T-helper 1 cell treated with Interleukin-12 subunit alpha and Interleukin-12 subunit beta and Interleukin-4 antibody, amounts not matched to agents 30 ng/mL and 1 ng/mL, for 36 hours (primary cell): ENCODE measurements at places on chromosomes 1 and 21. TPM values are rescaled to one million over a fixed set of nuclear protein-coding genes. Genes with fewer than 3 reads are reported as not detected.

PRAMEF1 gene
- not detected in 2 replicates for total RNA-seq

LCE3E gene
- not detected in 2 replicates for total RNA-seq

FCRL4 gene
- total RNA-seq = not detected in 2 replicates

PLPPR4 gene
- not detected in 2 replicates for total RNA-seq

USP21 gene
- total RNA-seq = 30.6 and 33.6 TPM in 2 replicates

NBPF8 gene
- 30.6 and 31.1 TPM in 2 replicates for total RNA-seq

NKAIN1 gene
- 0.07 TPM in 1 of 2 replicates, not detected in the other for total RNA-seq

CRYAA gene
- not detected in 2 replicates for total RNA-seq

FCRL2 gene
- total RNA-seq = not detected in 2 replicates

SPRR2B gene
- not detected in 2 replicates for total RNA-seq

INAVA gene
- total RNA-seq = not detected in 2 replicates

VANGL1 gene
- 15.9 and 16.1 TPM in 2 replicates for total RNA-seq

LIPI gene
- not detected in 2 replicates for total RNA-seq

CDC20 gene
- total RNA-seq = 95.9 and 103 TPM in 2 replicates

PLEKHN1 gene
- total RNA-seq = 2.2 and 2.4 TPM in 2 replicates

RNF11 gene
- total RNA-seq = 29.6 and 34.8 TPM in 2 replicates

SLC35D1 gene
- 20.9 and 21.0 TPM in 2 replicates for total RNA-seq

ALX3 gene
- total RNA-seq = not detected in 2 replicates

HCN3 gene
- 2.3 and 2.5 TPM in 2 replicates for total RNA-seq

S100A12 gene
- not detected in 2 replicates for total RNA-seq
